ENCODE measurements at places on chromosomes 13 and 19.

DNA sequence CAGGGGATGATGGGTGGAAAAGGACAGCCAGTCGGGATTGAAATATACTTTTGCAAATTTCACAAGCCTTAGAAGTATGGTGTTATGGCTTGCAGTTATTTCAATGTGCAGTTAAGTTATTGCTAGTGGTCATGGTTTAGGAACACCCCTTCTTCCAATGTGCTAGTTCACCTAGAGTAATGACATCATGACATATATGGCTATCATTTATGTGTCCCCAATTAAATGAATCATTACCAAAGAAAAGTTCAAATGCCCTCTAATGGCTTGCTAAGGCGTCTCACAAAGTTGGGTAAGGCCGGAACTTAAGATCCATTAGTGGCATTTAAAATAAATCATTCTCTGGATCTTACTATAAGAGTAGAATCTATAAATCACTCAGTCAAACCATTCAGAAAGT lies 271.6 kb downstream of the SPRY2 start:
- no peak for DNase-seq

DNA sequence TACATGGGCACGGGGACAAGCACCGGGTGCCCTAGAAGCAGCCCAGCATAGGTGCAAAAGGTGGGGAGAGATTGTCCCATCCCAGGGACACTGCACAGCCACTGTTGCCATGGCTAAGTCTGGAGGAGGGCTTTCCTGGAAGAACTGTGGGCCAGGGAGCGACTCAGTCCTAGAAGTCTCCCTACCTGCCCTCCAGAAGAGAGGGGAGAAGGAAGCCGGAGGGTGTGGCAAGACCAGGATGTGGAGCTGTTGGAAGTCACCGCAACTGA lies 2.3 kb upstream of the FBN3 start:
- no peak for DNase-seq

GRCh38 chr19:28388988-28389387 lies 824.0 kb downstream of the UQCRFS1 start:
- DNase-seq, result no peak

DNA sequence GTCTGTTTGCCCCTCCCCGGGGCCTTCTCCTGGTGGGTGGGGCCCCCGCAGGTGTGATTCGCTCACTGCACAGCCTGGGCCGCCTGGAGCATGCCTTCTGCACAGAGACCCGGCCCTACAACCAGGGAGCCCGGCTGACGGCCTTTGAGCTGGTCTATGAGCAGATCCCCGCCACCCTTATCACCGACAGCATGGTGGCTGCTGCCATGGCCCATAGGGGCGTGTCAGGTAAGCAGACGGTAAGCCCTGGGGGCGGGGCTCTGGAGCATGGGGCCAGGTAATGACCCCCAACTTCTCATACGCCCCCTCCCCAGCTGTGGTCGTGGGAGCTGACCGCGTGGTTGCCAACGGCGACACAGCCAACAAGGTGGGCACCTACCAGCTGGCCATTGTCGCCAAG lies 4.2 kb downstream of the MRI1 start:
- DNase-seq, result no peak

- no peak for DNase-seq
Measured at GRCh38 chr13:34816908-34817665, 125.0 kb upstream of the NBEA start.

- DNase-seq, result no peak
Measured at GRCh38 chr13:105984646-105985045, 550.8 kb downstream of the EFNB2 start.

DNA sequence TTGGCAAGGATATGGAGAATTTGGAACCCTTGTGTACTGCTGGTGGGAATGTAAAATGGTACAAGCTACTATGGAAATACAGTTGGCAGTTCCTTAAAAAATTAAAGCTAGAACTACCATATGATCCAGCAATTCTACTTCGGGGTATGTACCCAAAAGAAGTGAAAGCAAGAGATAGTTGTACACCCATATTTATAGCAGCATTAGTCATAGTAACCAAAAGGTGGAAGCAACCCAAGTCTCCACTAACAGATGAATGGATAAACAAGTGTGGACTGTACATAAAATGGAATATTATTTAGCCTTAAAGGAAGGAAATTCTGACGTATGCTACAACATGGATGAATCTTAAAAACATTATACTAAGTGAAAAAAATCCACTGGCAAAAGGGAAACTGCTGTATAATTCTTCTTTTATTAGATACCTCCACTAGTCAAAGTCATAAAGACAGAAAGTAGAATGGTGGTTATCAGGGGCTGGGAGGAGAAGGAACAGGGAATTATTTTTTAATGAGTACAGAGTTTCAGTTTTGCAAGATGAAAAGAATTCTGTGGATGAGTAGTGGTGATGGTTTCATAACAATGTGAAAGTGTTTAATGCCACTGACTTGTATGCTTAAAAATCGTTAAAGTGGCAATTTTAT lies 141.6 kb downstream of the RXFP2 start:
- DNase-seq, result no peak

DNA sequence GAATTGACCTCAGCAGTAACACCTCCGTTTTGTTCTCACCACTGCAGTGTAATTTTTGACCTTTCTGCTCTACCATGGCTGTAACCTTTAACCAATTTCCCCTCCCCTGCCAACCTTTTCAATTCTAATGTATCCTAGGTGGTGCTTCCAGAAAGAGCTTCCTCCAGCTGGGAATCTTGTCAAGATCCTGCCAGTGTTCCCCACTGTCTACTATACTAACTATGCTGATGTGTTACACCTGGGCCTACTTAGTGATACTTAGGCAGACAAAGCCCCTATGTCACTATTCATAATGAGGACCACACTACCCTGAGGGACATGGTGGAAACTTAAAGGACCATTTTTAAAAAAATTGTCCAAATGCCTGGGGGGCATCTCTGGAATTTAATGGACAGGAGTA lies 41.0 kb downstream of the MBNL2 start:
- no peak for DNase-seq

DNA sequence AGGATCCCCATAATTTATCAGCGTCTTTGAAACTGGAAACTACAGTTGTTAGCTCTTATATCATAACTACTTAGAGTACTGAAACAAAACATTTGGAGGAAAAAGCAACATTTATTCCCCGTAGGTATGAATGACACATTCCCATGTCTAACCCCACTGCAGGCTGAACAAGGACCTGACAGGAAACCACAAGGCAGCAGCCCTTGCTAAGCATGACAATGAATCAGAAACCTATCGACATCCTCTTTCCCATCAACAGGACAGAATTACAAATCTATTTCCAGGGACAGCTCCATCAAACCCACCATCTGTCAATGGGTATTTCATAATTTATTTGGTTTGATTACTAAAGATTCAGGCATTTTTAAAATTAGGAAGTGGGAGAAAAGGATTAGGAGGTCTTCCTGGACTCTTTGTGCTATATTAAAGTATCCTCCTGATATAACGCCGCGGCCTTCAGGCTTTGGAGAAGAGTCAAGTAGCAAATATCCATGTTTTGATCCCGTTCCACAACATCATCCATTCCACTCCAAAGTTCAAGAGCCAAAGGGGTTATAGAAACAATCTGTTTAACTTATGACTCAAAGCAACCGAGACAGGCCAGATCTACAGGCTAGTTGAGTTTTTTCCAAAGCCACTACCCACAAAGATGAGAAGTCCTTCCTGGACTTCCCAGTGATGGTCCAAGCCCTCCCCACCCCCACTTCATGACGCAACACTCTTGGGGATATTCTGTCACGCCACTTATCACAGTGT lies 51.1 kb downstream of the FAM216B start:
- DNase-seq, result no peak

DNA sequence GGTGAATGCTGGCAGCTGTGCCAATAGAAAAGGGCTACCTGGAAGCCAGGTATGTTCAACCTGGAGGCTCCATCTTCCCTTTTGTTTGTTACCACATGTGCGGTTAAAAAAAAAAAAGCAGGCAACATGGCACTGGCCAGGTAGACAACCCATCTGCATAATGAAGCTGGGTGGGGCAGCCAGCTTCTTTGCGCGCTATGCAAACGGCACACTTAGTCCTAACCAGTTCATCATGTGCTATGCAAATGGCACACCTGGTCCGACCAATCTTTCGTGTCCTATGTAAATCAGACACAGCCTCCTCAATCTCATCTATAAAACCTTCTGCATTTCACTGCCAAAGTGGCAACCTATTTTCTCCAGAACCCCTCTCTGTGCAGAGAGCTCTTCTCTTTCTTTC lies 11.3 kb upstream of the IGSF23 start:
- DNase-seq, result peak; percentile 93

DNA sequence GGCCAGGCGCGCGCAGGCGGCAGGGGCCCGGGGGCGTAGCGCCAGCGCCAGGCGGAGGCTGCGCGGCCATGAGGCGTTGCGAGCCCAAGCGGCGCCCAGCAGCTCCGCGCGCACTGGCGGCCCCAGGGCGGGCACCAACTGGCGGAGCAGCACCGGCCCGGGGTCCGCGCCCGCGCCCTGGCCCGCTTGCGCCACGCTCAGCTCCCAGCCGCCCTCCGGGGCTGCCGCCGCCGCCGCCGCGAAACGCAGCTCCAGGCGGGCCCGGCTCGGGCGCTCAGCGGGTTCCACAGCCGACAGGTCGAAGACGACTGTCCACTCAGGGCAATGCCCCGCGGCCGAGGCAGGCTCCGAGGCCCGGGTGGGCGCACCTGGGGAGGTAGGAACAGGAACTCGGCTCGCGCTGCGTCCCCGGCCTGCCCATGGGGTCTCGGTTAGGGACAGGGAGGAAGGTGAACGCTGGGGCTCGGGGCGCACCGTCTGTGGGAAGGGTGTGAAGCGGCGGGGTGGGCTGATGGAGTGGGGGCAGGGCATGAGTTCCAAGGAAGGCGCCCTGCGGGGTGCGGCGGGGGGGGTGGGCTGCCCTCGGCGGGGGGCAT lies 26.8 kb downstream of the CERS1 start:
- DNase-seq, result no peak

GRCh38 chr13:69028936-69029335 lies 1078.7 kb upstream of the ATXN8OS start:
- DNase-seq, result no peak

GRCh38 chr13:77507931-77508776 lies 27.4 kb upstream of the SCEL start:
- no peak for DNase-seq

DNA sequence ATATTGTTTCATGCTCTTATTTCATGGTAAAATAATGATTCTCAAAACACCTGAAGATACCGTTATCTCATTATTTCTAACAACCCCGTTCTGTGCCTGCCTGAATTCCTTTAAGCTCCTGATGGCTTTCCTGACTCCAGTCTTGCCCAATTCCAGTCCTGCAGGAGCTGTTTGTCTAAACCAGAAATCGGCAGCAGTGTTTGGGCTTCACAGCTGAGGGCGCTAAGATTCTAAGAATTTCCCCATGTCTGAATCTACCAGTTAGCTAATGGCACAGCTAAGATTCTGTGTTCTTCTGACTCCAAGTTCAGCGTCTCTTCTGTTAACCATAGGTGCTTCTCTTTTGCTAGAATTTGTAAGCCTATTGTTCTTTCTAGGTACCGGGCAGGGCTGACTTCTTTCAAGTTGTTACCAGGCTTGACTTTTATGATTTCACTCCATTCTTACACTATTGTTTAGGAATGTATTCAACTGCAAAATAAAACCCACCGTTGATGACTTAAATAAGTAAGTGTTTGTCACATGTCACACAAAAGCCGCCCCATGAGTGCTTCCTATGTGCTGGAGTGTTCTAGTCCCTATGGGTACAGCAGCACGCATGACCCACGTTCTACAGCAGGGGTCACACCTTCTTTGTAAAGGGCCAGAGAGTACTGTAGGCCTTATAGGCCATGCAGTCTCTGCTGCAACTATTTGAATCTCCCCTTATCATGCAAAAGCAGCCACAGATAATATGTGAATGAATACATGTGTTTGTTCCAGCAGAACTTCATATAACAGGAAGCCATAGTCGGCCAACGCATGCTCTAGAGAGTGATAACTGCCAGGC lies 168.3 kb upstream of the RNF113B start:
- no peak for DNase-seq

- DNase-seq, result no peak
Measured at GRCh38 chr19:7648265-7649014, 11.5 kb downstream of the STXBP2 start.

GRCh38 chr13:73216381-73216831 lies 157.6 kb downstream of the KLF5 start:
- DNase-seq, result no peak

DNA sequence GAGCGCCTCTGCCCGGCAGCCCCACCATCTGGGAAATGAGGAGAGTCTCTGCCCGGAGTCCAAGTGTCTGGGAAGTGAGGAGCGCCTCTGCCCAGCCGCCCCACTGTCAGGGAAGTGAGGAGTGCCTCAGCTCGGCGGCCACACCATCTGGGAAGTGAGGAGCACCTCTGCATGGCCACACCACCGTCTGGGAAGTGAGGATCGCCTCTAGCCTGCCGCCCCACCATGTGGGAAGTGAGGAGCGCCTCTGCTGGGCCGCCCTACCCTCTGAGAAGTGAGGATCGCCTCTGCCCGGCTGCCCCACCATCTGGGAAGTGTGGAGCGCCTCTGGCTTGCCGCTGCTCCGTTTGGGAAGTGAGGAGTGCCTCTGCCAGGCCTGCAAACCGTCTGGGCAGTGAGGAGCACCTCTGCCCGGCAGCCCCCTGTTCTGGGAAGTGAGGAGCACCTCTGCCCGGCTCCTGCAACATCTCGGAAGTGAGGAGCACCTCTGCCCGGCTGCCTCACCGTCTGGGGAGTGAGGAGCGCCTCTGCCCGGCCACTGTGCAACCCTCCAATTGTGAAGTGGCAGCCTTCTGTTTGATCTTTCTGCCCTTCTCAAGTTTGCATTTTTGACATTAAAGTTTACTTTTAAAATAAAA lies 60.8 kb upstream of the CEACAM21 start:
- no peak for DNase-seq

GRCh38 chr19:33490041-33490451 lies 31.5 kb downstream of the PEPD start:
- no peak for DNase-seq
